Activated naive CD4-positive, alpha-beta T cell treated with anti-CD3 and anti-CD28 coated beads, Interleukin-2, amount 10 ng/mL, durations not matched to agents 7 days and 5 days (primary cell): ENCODE measurements at places on chromosomes 2 and 18.

DNA sequence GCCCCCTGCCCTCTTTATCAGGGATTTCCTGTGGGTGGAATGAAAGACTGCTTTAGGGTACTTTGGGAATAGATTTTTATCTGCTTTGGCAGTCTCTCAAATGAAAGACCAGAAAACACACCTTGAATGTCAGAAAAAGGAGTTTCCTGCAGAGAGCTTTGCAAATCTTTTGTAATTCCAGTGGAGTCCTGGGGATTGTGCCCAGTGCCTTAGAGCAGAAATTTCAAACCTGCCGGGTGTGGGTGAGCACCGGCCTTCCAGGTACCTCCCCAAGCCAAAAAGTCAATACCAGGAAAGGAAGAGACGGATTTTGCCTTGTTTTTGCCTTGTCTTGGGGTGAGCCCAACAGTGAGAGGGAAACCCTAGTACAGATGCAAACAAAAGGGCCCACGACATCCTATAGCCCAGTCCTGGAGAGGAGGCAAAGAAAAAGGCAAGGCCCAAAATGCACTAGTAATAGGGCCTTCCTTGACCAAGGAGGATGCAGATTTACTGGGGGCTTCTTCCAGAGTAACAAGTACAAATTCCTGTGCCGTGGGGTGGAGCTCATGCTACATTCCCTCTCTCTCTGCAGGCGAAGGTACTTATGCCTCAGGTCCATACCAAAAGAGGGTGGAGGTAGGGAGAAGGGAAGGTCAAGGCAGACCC is 36.4 kb downstream of the FOXI3 start:
- no peaks in the 10 kb centered on the region for H3K36me3 ChIP-seq
- no peak for DNase-seq
- no peaks in the 10 kb centered on the region for H3K4me1 ChIP-seq
- no peak overlapping the region for H3K27ac ChIP-seq

DNA sequence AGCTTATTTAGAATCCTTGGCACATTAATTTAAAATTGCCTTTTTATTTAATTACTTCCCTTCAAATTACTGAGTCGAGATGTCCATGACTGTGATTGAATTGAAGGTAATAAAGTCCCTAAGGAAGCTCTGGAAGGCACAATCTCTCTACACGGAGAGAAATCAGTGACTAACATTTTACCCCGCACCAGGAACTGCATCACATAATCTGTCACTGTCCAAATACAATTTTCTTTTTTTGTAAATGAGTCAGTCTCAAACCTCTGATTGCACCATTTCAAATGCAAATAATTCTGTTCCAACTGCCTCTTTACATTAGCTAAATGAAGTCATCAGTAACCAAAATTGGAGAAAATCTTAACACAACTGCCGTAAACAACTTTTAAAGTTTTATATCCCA is 311.9 kb downstream of the CCDC178 start:
- H3K4me3 ChIP-seq = no peak overlapping the region
- no peaks in the 10 kb centered on the region for H3K4me1 ChIP-seq
- H3K27ac ChIP-seq = no peak overlapping the region
- no peaks in the 10 kb centered on the region for H3K27me3 ChIP-seq
- no peaks in the 10 kb centered on the region for H3K36me3 ChIP-seq

DNA sequence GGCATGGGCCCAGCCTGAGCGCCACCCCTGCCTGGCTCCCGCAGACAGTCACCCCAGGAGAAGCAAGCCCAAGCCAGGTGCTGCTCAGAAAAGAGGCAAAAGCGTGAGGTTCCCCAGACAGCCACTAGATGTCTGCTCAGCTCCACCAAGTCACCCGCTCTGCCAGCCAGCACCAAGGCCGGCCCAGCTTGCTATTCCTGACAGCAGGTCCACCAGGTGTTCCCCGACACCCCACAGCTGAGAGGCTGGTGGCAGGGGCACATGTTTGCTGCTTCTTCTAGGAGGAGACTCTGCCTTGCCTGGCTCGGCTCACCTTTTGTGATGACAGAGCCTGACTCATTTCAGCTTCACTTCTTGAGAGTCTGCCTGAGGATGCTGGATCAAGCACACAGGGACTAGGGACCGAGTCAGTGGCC is 206.7 kb downstream of the MGAT5 start:
- DNase-seq = peak; percentile 50
- H3K4me3 ChIP-seq = no peak overlapping the region
- no peaks in the 10 kb centered on the region for H3K27me3 ChIP-seq
- H3K36me3 ChIP-seq = no peaks in the 10 kb centered on the region

DNA sequence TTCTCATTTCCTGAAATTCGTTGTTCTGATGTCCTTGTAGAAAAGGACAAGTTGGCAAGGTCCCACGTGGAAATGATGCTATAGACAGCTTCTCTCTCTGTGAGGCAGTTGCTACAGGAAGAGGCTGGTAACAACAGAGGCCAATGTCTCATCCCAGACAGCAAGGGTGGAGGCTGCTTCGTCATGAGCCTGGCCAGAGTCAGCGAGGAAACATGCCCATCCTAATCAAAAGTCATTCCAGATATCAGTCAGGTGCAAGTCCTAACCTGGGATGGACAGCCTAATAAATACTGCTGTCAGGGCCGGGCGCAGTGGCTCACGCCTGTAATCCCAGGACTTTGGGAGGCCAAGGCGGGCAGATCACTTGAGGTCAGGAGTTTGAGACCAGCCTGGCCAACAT is 6.4 kb upstream of the SMAD7 start:
- peaks cover 30% of the 10 kb centered on the region for H3K4me1 ChIP-seq
- DNase-seq = no peak
- no peaks in the 10 kb centered on the region for H3K36me3 ChIP-seq

- no peak overlapping the region for H3K27ac ChIP-seq
- no peak for DNase-seq
- peaks cover 3% of the 10 kb centered on the region for H3K36me3 ChIP-seq
- H3K4me1 ChIP-seq = peaks cover 2% of the 10 kb centered on the region
- no peak overlapping the region for H3K4me3 ChIP-seq
These were observed 70.8 kb upstream of the SLC39A10 start for GRCh38 chr2:195586062-195586714.

DNA sequence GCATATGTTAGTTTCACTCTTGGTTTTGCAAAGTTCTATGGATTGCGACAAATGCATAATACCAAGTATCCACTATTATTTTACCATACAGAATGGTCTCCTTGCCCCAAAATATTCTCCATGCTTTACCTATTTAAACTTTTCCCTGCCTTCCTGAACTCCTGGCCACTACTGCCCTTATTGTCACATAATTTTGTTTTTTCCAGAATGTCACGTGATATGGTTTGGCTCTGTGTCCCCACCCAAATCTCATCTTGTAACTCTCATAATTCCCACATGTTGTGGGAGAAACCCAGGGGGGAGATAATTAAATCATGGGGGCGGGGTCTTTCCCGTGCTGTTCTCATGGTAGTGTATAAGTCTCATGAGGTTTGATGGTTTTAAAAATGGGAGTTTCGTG is 760.0 kb downstream of the METTL4 start:
- no peak overlapping the region for H3K4me3 ChIP-seq
- no peaks in the 10 kb centered on the region for H3K36me3 ChIP-seq
- no peak for DNase-seq
- H3K27ac ChIP-seq = no peak overlapping the region
- H3K4me1 ChIP-seq = no peaks in the 10 kb centered on the region

GRCh38 chr18:7779211-7779610 is 212.1 kb downstream of the PTPRM start:
- H3K27ac ChIP-seq = no peak overlapping the region
- no peaks in the 10 kb centered on the region for H3K27me3 ChIP-seq
- H3K4me1 ChIP-seq = no peaks in the 10 kb centered on the region
- no peaks in the 10 kb centered on the region for H3K36me3 ChIP-seq
- H3K4me3 ChIP-seq = no peak overlapping the region
- no peak for DNase-seq

- H3K4me1 ChIP-seq = no peaks in the 10 kb centered on the region
- no peak overlapping the region for H3K27ac ChIP-seq
- no peak for DNase-seq
- no peaks in the 10 kb centered on the region for H3K27me3 ChIP-seq
- H3K4me3 ChIP-seq = no peak overlapping the region
- no peaks in the 10 kb centered on the region for H3K36me3 ChIP-seq
These were observed 277.3 kb upstream of the DOK6 start for GRCh38 chr18:69123421-69123820.

GRCh38 chr2:234211797-234212196 is 161.3 kb downstream of the SPP2 start:
- H3K36me3 ChIP-seq = no peaks in the 10 kb centered on the region
- no peak overlapping the region for H3K27ac ChIP-seq
- no peak for DNase-seq
- peaks cover 10% of the 10 kb centered on the region for H3K4me1 ChIP-seq

DNA sequence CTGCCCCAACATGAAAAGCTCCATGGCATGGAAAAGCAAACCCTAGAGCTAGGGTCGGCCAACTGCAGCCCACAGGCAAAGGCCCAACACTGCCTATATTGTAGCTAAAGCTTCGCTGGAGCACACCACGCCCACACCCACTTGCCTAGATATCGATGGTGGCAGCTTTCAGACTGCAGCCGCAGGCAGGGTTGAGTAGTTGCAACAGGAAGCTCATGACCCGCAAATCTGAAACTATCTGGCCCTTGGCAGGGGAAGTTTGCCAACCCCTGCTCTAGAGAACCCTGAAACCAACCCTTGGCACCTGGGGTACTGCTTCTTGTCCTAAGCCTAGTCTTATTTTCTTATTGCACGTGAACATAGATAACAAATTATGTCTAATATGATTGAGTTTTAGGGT is 250.0 kb downstream of the SOX11 start:
- no peak overlapping the region for H3K27ac ChIP-seq
- H3K4me3 ChIP-seq = no peak overlapping the region
- no peak for DNase-seq
- H3K4me1 ChIP-seq = no peaks in the 10 kb centered on the region

DNA sequence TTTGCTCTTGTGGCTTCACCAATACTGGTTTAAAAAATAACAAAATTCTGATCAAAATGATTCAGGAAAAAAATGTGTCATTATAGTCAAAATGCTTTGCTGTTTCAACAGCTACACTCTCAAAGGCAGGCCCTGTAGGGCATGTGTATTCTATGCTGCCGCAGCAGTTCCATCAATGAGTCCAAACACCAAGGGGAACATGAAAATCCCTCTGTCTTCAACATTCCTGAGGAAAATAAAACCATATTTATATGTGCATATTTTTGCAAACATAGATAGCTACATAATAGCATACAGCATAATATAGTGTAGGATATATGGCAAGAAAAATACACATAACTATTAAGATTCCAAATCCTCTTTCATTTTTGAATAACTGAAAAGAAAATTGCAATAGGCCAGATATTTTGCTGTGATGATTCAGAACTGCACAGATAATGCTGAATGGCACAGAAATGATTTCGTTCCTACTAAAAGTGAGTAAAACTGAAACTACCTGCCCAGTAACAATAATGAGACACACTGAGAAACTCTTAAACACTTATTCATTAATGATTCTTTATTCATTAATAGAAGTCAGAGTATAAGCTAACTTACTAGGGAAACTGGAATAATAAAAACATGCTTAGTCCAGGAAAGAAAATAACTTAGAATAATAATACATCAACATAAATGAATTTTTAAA is 343.8 kb downstream of the SUCLG1 start:
- H3K36me3 ChIP-seq = no peaks in the 10 kb centered on the region
- H3K4me1 ChIP-seq = no peaks in the 10 kb centered on the region
- DNase-seq = no peak
- no peaks in the 10 kb centered on the region for H3K27me3 ChIP-seq
- H3K27ac ChIP-seq = no peak overlapping the region

DNA sequence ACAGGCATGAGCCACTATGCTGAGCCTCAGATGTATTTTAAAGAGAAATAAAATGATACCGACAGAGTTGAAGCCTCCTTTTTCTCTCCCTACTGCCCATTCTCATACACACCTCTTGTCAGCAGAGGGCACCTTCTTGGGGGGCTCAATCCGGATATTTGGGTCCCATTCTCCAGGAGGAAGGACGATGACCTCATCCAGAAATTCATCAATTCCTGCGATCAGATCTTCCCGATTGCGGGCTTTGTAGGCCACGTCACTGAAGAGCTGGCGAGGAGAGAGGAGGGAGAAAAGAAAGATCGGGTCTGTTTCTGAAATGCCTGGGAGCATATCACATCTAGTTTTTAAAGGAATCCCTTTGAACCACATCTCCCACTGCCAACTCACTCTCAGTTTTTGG is 54.4 kb downstream of the MTHFD2 start:
- peaks cover 3% of the 10 kb centered on the region for H3K4me1 ChIP-seq
- H3K27me3 ChIP-seq = peaks cover 4% of the 10 kb centered on the region
- DNase-seq = no peak
- no peaks in the 10 kb centered on the region for H3K36me3 ChIP-seq

DNA sequence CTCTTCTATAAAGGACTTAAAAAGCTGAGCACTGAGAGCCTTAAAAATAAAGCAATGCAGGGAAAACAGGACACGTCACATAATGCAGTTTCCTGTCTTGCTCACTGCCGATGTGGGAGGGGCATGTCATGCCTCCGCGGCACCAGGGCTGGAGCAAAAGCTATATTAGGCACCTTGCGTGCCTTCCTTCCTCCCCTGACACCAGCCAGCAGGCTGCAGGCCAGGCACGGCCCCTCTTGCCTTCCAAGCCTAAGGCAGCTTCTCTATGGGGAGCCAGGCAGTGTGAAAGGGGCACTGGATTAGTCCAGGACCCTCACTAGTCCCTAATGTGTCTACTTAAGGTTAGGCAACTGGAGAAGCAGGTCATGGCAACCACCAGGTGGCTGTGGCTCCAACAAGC is 26.3 kb downstream of the MRPL35 start:
- H3K4me1 ChIP-seq = peaks cover 34% of the 10 kb centered on the region
- no peak overlapping the region for H3K4me3 ChIP-seq
- peak; percentile 81 for DNase-seq
- no peaks in the 10 kb centered on the region for H3K36me3 ChIP-seq
- H3K27ac ChIP-seq = peak overlapping the region; percentile 94

DNA sequence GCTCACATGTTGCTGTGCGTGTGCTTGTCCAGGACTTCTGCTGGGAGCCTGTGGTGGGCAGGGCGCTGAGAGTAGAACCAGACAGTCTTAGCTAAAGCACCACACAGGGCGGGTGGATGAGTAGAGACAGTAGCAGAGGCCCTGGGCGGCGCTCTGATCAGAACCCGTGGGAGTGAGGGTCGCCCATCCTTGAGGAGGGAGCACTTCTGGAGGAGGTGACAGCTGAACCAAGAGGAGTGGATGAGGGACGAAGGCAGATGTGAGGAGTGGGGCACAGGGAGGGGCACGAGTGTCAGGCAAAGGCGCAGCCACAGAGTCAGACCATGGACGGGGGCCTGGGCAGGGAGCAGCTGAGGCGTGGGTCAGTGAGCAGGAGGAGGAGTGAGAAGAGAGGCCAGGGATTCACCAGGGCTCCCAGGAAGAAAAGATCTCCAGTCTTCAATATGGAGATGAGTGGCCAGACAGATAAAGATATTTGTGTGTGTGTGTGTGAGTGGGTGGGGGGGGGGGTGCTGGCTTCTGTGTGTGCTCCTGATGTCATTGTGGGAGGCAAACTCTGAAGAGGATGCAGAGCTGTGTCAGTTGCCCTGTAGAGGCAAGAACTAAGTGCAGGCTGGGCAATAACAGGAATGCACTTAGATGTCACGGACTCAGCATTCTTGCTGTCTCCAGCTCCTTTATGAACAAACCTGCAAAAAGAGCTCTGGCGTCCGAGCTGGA is 79.6 kb downstream of the TPO start:
- no peak overlapping the region for H3K4me3 ChIP-seq
- DNase-seq = no peak
- no peaks in the 10 kb centered on the region for H3K36me3 ChIP-seq
- H3K27me3 ChIP-seq = peaks cover 9% of the 10 kb centered on the region

GRCh38 chr18:54229421-54230059 is 5.1 kb upstream of the MBD2 start:
- H3K27ac ChIP-seq = no peak overlapping the region
- H3K4me1 ChIP-seq = peaks cover 13% of the 10 kb centered on the region
- H3K36me3 ChIP-seq = no peaks in the 10 kb centered on the region
